NCI-H2081 treated with DMSO at 0.1 percent for 48 hours (cell line): ENCODE measurements at places on chromosomes 12 and 14.

DNA sequence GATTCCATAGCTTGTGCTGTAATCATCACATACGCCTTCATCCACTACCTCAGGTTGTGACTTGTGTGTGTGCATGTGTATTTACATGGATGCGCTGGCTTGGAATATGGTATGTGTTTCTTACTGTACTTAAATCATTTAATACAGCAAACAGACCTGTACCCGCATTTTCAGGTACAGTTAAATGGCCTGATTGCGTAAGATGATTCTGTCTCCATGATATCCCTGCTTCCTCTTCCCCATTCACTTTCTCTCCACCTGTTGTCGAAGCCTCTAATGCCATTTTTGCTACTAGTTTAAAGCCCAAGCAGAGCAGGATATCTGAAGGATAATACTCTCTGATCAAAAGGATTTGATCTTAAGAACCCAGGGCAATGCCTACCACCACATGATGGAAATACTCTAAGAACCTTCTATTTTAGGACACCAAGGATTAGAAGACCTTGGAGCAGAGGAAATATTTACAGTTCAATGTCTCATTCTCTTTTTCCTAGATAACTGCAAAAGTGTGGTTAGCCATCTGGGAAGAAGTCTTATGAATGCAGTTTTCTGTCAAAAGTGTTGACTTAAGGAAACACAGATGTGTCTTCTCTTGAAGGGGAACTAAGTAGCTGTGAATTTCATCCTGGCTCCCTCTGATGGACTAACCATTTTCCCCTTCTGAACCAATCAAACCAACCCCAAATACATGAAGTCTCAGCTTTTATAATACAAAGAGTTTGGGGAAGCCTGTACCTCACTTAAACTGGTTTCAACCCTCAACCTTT lies 78.7 kb downstream of the HELB start:
- DNase-seq, result no peak

- no peak for DNase-seq
Measured at GRCh38 chr12:46549527-46550265, 177.1 kb upstream of the SLC38A2 start.

- DNase-seq, result peak; percentile 92
Measured at GRCh38 chr12:95674631-95675030, 115.9 kb downstream of the NTN4 start.

DNA sequence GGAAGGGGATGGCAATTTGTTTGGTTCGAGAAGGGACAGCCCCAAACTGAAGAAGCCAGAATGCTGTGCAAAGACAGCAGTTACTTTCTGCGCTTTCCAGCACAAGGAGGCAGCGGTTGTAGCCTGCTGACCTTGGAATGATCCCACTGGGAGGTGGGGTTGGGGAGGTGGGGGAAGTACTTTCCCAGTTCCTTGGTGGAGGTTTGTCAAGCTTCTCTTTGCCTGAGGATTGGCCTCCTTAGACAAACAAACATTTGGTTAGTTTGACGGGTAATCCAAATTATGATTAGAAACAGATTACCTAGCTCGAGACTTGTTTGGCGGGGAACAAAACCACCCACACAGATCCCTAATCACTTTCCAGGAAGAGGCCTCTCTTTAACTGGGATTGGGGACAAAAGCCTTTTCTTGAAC lies 79.1 kb upstream of the EGLN3 start:
- no peak for DNase-seq
